ENCODE measurements at places on chromosomes 11 and 22.

DNA sequence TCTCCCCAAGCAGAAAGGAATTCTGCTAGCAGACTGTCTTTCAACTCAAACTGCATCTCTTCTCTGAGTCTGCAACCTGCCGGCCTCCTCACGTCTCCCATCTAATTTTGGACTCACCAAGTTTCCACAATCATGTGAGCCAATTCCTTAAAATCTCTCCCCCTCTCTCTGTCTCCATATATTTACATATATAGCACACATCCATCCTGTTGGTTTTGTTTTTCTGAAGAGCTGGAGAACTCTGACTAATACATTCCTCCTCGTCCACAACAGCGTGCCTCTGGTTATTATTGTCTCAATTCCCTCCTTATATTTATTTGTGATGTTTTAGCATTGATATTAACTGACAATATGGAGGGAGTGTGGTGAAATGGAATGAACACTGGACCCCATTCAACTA lies 29.6 kb upstream of the FJX1 start:
- no peak for DNase-seq

- peak; percentile 3 for DNase-seq
These were observed at the start of gene PRRG4 for GRCh38 chr11:32829680-32830412. TSS of gene PRRG4 (plus strand) at chr11:32829927. CDS start at chr11:32830530, 603 bp downstream.

DNA sequence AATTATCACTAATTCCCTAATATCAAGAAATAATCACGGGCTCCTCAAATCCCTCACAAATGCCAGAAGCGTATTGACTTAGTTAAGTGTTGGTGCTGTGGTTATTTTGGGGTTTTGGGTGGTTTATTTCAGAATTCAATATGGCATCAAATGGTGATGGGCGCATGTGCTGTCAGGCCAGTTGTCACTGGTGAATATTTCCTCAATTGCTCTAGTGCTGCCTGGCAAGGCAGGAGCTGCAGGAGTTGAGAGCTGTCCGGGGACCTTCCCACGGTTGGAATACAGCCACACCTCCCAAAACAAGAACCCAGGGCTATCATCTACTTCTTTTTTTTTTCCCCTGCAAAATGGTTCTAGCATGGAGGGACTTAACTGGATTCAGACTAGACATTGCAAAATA lies 10.3 kb downstream of the IGLL5 start:
- DNase-seq: no peak

- DNase-seq: no peak
These were observed 1280.4 kb downstream of the TBC1D22A start for GRCh38 chr22:48042621-48043395.

DNA sequence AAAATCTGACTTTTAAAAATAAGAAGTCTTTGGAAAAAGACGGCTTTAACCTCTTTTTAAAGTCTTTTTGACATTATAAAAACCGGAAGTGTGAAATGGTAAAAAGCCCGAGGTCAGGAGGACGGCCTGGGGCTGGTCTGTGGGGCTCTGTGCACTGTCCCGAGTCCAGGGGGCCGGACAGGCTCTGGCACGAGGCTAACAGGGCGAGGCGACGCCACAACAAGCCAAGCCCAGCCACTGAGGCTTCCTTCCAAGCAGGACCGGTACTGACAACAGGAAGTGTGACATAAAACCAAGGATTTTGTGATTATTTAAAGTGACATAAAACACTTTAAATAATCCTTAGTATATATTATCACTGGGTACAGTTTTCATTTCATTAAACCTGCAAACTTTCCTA lies 39.2 kb downstream of the BRD1 start:
- no peak for DNase-seq

GRCh38 chr11:61958590-61958989 lies 8.4 kb downstream of the BEST1 start:
- DNase-seq: no peak

GRCh38 chr22:19876941-19877625 lies 22.4 kb upstream of the GNB1L start:
- no peak for DNase-seq

DNA sequence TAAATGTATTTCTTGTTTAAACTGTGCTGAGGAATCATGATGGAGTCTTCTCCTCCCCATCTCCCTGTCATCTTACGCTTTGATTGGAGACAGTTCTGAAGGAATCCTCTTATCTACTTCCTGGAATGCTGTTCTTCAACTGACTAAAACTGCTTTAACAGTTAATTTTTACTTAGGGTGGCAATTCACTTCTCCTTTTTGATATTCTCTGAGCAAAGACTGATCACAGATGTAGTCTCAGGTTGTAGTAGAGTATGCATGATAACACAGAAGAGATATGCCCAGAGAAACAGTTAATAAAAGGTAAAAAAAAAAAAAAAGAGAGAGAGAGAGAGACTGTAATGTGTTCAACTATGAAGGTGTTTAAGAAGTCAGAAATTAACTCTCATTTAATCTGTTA lies 1.4 kb upstream of the CASP5 start:
- DNase-seq: no peak

- DNase-seq: no peak
These were observed 106.5 kb upstream of the GRAMD1B start for GRCh38 chr11:123323568-123323967.

- no peak for DNase-seq
These were observed 14.6 kb downstream of the FAM83F start for GRCh38 chr22:40009292-40009774.

GRCh38 chr11:10450462-10451425 lies 4.3 kb upstream of the AMPD3 start:
- DNase-seq: peak; percentile 39

GRCh38 chr11:773830-774229 lies 3.5 kb downstream of the GATD1 start:
- DNase-seq: no peak

- DNase-seq: no peak
These were observed 83.6 kb downstream of the PIWIL4 start for GRCh38 chr11:94650756-94651155.

GRCh38 chr11:120832481-120833238 lies 191.2 kb upstream of the TBCEL start:
- no peak for DNase-seq

- DNase-seq: no peak
These were observed 166.4 kb downstream of the KIRREL3 start for GRCh38 chr11:126834149-126834548.

DNA sequence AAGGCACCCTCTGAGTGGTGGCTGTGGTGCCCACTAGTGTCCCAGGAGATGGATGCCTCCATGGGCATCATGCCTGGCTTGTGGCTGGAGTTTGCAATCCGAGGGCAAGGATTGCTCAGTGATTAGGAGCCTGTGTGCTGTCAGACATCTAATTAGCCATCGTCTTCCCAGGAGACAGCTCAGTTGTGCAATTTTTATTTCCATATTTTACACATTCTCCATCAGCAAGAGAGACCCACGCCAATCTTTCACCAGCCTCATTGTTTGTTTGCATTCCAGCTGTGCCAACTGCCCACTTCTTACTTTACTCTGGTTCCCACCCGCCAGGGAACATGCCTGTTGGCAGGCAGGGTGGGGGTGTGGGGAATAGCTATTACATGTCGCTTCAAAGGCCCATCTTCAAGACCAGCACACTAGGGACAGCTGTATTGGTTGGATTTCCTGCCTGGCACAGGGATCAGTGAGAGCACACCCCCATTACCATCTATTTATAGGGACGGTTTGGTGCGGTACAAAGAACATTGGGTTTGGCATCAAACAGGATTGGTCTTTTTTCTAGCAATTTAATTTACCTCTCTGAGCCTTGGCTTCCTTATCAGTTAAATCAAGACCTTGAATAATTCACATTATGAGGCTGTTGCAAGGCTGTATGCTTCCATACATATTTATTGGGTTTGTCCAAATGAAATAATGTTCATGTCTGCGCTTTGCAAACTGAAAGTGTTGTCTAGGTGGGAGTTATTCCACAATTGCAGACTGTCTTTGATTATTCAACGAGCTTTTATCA lies 80.7 kb upstream of the NAV2 start:
- DNase-seq: no peak

DNA sequence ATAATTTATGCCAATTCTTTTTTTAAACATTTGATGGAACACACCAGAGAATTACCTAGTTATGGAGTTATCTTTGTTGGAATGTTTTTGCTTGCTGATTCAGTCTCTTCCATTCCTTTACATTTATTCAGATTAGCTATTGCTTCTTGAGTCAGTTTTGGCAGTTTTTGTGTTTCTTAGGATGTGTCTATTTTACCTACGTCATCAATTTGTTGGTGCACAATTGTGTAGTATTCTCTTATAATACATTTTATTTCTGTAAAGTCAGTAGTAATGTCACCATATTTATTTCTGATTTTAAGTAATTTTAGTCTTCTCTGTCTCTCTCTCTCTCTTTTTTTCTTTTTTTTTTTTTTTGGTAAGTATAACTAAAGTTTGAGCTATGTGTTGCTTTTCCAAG lies 929.5 kb upstream of the RAG2 start:
- DNase-seq: no peak

- DNase-seq: no peak
These were observed 1.4 kb upstream of the KCNQ1OT1 start for GRCh38 chr11:2701230-2701629.

DNA sequence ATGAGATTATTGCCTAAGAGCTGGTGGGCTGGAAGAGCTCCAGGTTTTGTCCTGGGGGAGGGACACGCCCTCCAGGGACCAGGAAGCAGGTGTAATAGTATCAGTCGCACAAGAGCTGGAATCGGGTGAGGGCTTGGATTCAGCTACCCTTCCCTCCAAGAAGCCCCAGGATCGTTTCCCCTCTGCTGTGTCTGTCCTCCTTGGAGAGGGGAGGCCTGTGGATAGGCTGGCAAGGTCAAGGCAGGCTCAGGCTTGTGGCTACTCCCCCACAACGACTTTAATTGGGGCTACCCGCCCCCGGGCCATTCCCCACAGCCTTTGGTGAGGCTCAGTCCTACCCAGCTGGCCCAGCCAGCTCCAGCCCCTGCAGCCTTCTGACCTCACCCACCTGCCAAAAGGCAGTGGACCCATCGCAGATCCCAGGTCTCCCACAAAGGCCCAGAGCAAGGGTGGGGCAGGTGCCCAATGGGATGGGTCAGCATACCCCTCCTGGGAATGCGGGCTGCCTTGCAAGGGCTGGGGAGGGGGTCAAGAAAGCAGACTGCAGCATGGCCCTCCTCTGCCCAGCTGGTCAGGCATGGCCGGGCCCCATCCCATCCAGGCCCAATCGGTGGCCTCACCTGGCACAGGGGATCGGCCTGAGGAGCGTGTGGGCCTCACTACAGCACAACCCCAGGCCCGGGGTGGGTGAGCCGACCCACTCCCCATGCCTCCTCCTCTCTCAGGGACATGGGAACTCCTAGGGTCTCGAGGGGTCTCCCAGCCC lies 1.0 kb downstream of the CTSD start:
- no peak for DNase-seq

- peak; percentile 9 for DNase-seq
These were observed 10.7 kb upstream of the ACCSL start for GRCh38 chr11:44036811-44037657.

- no peak for DNase-seq
These were observed 4.0 kb downstream of the OOSP4A start for GRCh38 chr11:59967677-59968394.

GRCh38 chr11:34600339-34601084 lies 20.4 kb upstream of the EHF start:
- no peak for DNase-seq

- DNase-seq: no peak
These were observed 20.3 kb downstream of the FAM118B start for GRCh38 chr11:126231725-126232459.

DNA sequence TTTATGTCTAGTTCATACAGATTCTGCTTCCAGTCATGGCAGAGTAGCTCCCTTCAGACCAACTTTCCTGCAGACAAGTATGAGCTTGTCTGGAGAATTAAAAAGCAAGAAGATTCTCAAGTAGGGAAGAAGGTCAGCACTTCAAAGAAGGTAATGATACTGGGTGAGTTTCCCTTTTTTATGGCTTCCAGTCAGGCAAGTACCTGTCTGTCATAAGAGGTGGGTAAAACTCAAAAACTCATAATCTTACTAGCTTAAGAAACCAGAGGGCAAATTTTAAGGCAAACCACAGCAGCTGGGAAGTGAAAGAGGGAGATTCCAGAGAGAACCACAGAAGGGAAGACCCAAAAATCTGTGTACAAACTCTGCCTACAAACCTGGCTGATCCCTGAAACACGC lies 54.2 kb downstream of the DENND5A start:
- no peak for DNase-seq

DNA sequence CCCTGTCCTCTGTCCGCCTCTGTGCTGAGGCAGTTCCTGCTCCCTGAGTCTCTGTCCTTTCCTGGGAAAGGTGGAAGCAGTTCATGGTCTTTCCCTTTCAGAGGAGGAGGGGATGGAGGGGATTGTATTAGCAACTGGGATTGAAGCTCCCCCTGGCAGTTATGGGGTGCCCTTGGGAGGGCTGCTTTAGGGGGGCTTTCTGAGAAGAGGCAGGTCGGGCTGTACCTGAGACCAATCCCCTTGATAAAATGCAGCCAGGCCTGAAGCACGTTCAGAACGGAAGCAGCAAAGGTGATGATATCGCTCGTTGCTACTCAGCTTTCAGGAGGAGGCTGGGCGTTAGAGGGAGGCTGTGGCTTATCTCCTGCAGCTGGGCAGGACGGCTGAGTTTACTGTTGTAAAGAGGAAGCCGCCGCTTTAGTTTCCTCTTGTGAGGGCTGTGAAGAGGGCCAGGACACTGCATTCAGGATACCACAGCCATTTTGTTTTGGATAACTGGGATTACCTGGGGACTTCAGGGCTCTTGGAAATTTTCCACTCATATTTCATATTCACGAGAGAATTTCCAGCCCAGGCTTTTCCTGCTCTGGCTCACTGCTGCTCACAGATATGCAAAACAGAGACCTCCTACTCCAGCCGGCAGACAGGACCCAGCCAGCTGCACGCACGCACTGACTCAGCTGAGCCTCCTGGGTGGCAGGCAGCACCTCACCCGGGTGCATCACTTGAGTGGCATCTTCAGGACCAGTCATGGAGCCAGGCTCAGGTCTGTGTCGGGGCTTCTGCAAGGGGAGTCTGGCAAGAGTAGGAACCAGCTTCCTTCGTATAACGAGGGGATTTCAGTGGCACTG lies 798 bp downstream of the AMPD3 start:
- peak; percentile 76 for DNase-seq

DNA sequence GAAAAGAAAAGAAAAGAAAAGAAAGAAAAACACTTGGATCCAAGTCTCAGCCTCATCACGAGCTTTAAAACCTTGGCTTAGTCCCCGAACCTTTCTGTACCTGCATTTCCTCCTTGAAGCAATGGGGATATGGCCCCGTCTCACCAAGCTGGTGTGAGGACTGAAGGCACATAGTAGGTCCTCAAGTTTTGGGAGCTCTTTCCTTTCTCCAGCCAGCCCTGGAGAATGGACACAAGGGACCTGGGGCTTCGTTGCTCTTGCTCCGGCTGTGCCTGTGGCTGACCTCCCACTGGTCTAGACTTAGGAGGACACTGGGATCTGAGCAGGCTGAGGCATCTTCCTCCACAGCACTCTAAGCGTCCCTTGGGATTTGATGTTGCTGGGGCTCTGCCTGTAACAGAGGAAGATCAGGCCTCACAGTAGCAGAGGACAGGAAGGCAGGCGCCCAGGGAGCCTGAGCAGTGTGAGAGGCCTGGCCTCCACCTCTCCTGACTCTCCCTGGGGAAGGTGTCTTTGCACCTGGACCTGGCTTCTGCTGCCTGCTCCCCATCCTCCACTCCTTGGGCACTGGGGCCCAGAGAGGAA lies 32.8 kb downstream of the KCNC1 start:
- DNase-seq: no peak

Measured in CD4-positive, alpha-beta T cell treated with Interleukin-15 for 4 hours (primary cell).